Mammary epithelial cell (primary cell): ENCODE measurements at places on chromosomes 12 and 14.

GRCh38 chr14:87524011-87524410 lies 469.0 kb downstream of the GALC start:
- no peak for DNase-seq

GRCh38 chr12:15774819-15775218 lies 14.4 kb downstream of the EPS8 start:
- no peak for DNase-seq

- DNase-seq: no peak
These were observed 150.1 kb upstream of the FSCB start for GRCh38 chr14:44657203-44657602.

GRCh38 chr12:57888409-57889157 lies 42.1 kb upstream of the CTDSP2 start:
- DNase-seq: peak; percentile 98

GRCh38 chr12:93570552-93571364 lies 1.7 kb upstream of the SOCS2 start:
- peak; percentile 97 for DNase-seq

GRCh38 chr14:21525962-21526671 lies at the start of gene SALL2:
TSS of gene SALL2 (minus strand) at chr14:21526346. CDS start at chr14:21526127, 219 bp downstream.
- DNase-seq: no peak

DNA sequence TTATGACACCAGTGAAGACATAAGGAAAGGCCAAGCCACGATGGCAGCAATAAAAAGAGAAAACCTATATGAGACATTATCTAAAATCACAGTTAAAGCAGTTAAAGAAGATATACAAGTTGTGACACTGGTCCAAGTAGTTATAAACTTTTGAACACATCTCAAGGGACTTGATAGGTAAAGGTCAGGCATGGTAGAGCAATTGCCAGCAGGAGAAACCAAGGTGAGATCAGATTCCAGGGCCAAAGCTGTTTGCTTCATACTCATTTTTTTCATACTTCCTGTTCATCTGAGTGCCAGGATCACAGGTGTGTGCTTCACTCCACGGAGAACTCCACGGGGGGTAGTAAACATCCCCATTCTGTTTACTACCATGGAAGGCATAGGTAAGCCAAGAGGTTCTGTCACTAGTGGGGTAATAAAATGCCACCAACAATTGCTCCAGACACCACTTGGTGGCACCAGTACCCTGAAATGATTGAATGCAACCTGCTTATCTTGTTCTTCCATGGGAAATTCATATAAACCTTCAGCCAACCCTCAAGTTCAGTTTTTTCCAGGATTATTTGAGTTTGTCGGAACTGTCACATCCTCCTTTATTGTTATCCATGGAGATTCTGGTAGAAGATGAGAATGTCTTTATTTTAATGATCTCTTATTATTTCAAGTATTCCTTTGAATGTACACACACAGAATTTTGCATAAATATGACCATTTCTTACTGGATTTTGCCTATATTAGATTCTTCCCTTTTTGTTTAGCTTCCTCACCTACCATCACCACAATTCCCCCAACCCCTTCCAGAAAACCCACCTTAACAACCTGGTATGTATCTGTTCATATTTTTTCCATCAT lies 59.2 kb upstream of the TSPAN8 start:
- peak; percentile 42 for DNase-seq

DNA sequence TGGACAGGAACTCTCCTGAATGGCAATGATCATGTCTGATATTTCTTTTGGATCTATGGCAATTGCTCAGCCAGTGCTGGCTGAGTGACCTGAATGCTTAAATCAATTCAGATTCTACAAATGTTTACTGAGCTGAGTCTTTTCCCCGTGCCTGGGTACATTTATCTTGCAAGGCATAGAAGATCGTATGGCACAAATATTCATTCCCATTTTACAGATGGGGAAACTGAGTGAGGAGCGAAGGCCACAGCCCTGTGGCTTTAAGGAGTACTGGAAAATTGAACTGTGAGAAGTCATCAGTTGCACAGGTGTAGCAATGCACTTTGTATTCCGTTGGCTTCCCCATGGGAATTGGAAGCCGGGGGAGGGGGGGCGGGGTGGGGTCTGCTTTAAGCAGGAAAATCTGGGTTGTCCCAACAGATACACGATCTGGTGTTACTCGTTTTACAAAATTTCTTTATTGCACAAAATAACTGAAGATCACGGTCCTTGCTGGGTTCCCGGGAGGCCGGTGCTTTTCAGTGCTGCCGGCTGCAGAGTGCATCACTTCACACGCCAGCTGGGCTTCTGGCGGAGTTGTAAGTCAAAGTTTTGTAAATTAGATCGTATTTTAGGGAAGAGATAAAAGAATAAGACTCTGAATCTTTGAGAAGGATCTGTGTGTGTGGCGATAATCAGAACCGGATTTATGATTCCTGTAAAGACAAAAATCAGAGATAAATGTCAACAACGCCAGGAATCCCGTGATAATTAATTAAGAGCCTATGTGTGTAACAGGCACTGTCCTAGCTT lies 75.0 kb upstream of the MAP1LC3B2 start:
- no peak for DNase-seq

DNA sequence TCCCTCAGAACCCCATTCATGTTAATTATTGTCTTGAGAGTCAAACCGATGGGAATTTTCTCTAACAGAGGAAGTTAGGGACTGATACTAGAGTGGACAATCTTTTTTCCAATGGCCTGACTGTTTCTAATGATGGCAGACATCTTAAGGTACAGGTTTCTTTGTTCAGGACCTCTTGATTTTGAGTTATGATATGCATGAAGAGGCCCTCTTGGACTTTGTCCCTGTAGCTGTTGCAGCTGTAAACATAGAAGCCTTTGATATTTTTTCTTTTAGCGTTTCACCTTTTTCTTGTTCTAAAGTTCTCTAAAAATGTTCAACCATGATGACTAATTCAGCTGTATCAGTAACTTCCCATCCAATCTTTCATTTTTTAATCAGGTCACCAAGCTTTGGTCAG lies 53.0 kb downstream of the LGR5 start:
- DNase-seq: no peak

- DNase-seq: no peak
These were observed 25.4 kb upstream of the CPM start for GRCh38 chr12:68958322-68958721.

- DNase-seq: no peak
These were observed 142.5 kb downstream of the SMOC1 start for GRCh38 chr14:70021548-70022220.

GRCh38 chr12:52358575-52359350 lies 8.5 kb downstream of the KRT85 start:
- no peak for DNase-seq

DNA sequence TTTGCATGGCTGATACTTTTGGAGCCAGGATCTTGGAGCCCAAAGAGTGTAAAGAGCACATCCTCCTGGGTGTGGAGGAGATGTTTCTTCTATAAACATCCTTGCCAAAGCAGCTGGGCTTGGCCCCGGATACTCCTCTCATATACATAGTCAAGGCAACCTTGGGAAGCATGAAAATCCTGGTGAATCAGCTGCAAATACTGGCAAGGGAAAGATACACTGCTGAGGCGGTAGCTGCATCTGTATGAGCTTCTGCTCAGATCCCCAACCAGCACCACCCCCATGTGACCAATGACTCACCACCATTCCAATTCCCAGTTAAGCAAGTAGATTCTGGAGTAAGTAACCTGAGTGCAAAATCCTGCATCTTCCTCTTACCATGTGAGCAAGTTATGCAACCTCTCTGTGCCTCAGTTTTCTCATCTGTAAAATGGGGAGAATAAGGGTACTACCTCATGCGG lies 567.4 kb downstream of the MED13L start:
- peak; percentile 21 for DNase-seq

GRCh38 chr12:103012884-103013283 lies 55.4 kb downstream of the ASCL1 start:
- no peak for DNase-seq

DNA sequence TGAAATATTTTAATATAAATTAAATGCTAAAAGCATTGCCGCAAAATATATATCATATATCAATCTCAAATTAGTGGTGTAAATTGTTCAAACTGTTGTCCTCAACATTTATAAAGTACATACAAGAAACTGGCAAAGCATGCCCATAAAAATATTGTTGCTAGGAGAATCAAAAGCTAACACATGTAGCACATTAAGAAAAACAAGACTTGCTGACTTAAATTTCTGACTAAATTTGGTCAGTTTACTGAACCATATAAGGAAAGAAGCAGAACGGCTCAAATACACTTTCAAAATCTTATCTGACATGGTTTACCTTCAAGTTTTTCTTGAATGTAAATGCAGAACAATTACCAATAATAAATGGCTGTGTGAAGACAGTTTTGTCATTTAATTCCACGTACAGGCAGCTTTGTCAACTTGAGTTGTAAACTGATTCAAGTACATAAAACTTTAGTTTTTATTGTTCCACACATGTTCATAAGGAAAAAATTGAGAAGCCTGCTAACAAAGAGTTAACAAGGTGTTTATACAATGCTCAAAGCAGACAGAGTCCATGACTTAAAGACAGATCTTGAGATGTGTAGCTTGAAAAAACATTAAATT lies 50.4 kb downstream of the PPP1R12A start:
- no peak for DNase-seq

- DNase-seq: no peak
These were observed 30.0 kb downstream of the HVCN1 start for GRCh38 chr12:110658878-110659277.

GRCh38 chr12:117872546-117873169 lies 96.1 kb downstream of the KSR2 start:
- DNase-seq: no peak

DNA sequence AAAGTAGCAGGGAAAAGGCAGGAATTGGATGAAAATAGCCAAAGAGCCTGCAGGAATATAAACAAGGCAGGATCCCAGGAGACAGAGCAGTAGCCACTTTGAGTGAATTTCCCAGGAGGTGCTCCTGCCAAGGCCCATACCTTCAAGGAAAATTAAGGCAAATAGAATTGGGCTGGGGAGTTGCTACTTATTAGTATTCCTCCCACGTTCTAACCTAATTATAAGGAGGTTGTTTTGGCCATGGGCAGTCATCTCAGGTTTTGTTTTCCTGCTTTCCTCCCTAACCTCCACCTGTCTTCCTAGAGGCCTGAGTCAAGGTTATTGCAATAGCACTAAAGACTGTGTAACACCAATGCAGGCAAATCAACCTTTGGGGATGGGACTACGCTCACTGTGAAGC lies 73.1 kb downstream of the DAD1 start:
- no peak for DNase-seq

GRCh38 chr12:27488479-27488878 lies 35.5 kb upstream of the PPFIBP1 start:
- DNase-seq: peak; percentile 6

DNA sequence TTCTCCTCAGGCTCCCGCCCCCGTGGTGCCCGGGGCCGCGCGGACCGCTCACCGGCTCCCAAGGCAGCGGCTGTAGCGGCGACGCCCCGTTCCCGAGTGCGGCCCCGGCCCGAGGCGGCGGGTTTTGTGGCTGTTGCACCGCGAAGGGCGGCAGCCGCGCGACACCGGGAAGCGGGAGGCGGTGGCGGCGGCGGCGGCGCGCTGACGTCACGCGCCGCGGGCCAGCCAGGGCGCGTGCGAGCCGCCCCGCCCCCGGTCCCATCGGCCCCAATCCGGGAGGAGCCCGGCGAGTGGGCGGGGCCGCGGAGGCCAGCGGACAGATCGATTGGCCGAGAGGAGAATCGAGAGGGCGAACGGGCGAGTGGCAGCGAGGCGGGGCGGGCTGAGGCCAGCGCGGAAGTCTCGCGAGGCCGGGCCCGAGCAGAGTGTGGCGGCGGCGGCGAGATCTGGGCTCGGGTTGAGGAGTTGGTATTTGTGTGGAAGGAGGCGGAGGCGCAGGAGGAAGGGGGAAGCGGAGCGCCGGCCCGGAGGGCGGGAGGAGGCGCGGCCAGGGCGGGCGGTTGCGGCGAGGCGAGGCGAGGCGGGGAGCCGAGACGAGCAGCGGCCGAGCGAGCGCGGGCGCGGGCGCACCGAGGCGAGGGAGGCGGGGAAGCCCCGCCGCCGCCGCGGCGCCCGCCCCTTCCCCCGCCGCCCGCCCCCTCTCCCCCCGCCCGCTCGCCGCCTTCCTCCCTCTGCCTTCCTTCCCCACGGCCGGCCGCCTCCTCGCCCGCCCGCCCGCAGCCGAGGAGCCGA lies at the start of gene YY1:
TSS of gene YY1 (plus strand) at position 726 of the 792 bp plus-strand sequence. CDS start 101 bp downstream, outside the sequence.
- peak; percentile 98 for DNase-seq

GRCh38 chr14:75969126-75969525 lies 12.7 kb downstream of the TGFB3 start:
- no peak for DNase-seq

- DNase-seq: peak; percentile 28
These were observed 26.4 kb upstream of the SOS2 start for GRCh38 chr14:50257732-50258131.

GRCh38 chr12:2813214-2814185 lies 1.0 kb downstream of the ITFG2 start:
- DNase-seq: peak; percentile 53

GRCh38 chr14:85221832-85222231 lies 308.1 kb upstream of the FLRT2 start:
- DNase-seq: no peak

GRCh38 chr14:84084056-84084630 lies 1445.8 kb upstream of the FLRT2 start:
- no peak for DNase-seq

DNA sequence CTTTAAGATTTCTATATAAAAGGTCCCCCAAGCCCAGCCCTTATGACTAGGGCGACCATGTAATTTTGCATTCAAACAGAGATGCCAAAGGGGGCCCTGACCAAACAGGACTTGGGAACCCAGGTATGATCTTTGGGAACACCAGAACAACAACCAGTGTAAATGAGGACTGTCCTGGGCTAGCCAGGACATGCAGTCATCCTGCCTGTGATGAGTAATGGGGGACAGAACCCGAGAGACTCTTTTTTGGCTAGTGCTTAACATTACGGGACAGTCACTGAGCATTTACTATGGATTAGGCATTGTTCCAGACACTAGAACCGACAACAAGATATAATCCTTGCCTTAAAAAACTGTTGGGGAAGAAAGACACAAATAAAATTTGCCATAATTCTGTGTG lies 337.3 kb downstream of the CACNA1C start:
- peak; percentile 35 for DNase-seq

- DNase-seq: no peak
These were observed 9.5 kb upstream of the AJUBA start for GRCh38 chr14:22991852-22992251.

- no peak for DNase-seq
These were observed 2.4 kb upstream of the NKX2-1 start for GRCh38 chr14:36522347-36522971.

DNA sequence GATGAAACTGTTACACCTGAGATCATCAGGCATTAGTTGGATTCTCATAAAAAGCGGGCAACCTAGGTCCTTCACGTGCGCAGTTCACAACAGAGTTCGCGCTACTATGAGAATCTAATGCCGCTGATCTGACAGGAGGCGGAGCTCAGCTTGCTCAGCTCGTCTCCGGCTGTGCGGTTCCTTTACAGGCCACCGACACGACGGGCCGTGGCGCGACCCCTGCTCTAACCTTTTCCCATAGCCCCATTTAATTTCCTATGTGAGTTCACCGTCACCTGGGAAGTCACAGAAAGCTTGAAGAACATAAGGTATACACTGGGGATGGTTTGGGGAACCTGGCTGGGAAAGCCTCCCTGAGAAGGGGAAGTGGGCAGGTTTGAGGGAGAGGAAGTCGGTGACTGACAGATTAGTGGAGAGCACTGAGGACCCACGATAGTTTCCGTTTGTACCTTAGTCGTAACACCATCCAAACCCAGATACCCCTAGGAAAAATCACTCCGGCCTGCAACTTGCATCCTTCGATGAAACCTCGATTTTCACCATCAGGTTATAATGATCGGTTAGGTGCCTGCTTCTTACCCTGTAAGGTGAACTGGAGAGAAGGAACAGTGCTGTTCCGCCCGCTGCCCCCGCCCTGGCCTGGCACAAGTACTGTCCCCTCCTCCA lies 2.8 kb upstream of the AAAS start:
- DNase-seq: peak; percentile 14
